ENCODE measurements at places on chromosomes 13 and 19.

GRCh38 chr13:19182536-19182935 lies 912 bp upstream of the TUBA3C start:
- DNase-seq: no peak

GRCh38 chr13:93420887-93421286 lies 194.3 kb downstream of the GPC6 start:
- DNase-seq: no peak

- DNase-seq: no peak
Measured at GRCh38 chr13:110684388-110685056, 21.4 kb downstream of the CARS2 start.

GRCh38 chr19:13396250-13397080 lies 109.8 kb downstream of the CACNA1A start:
- DNase-seq: peak; percentile 55

- DNase-seq: peak; percentile 65
Measured at GRCh38 chr19:43820098-43820883, 6.8 kb upstream of the ZNF283 start.

- DNase-seq: no peak
Measured at GRCh38 chr13:26934096-26934495, 173.5 kb upstream of the GPR12 start.

- DNase-seq: no peak
Measured at GRCh38 chr19:5628919-5629481, 6.1 kb downstream of the SAFB start.

DNA sequence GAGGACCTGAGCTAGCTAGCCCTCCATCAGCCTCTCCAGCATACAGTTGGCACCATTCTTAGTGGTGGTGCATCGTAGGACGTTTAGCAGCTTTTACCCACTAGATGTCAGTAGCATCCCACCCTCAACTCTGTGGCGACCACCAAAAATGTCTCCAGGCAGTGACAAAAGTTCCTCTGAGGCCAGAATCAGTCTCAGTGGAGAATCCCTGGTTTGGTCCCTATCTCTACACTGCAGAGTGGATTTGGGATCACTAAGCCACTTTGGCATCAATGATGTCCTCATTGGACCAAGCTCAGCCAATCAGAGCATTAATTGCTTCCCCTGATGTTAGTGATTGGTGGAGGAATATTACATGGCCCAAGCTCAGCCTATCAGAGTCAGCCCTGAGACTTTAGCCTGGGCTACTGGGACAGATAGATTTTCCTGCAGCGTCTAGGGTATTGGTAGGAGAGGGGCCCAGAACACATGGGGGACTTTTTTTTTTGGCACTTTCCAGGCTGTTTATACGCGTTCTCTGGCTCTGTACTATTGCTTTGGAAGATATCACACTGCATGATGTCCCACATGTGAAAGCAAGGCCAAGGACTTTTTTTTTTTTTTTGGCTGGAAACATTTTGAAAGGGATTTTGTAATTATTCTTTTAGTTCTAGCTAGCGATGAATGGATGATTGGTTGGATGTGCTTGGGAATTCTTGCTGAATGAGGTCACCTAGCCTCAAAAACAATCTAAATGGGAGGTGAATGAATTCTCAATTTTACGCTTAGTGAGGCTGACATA lies 7.0 kb downstream of the TMEM221 start:
- no peak for DNase-seq

GRCh38 chr13:36445278-36445677 lies 13.0 kb downstream of the CCNA1 start:
- DNase-seq: no peak

DNA sequence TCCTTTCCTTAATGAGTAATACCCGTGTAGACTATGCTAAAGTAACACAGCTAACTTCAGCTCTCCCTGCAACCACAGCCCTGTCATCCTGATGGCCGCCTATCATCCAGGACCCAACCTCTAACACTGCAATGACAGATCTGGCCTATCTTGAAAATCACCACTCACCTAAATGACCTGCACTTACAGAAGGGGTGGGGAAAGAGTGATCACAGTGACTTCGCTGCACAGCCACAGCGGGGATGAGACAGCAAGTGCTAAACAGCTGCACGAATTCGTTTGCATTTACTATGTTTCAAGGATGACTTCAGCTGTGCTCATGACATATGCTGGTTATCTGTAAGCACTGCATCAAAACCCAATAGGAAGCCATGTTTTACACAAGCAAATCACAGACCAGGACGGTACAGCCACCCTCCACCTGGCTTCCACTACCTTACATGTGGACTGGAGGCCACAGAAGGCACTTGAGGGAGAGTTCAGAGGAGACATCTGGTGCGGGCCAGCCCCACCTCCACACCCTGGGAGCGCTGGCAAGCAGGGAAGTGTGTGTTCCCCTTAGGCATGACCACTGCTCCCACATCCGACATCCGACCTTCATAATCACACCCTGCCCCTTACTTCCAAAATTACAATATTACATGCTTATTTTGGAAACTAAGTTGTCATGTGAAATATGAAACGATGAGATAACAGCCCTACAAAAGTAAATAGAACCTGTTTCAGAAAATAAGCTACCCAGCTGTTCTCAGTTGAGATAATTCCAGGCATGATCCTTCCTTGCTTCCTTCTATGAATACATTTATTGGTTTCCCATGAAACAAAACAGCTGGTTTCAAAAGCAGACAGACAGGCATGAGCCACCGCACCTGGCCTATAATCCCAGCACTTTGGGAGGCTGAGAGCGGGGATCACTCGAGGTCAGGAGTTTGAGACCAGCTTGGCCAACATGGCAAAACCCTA lies 95.7 kb downstream of the STK24 start:
- no peak for DNase-seq

GRCh38 chr13:76216729-76217128 lies 580.6 kb downstream of the LMO7 start:
- DNase-seq: no peak

GRCh38 chr13:37138169-37138568 lies 32.7 kb upstream of the CSNK1A1L start:
- DNase-seq: no peak
